ENCODE measurements at places on chromosomes 1 and 21.

GRCh38 chr1:1013922-1014648, 788 bp downstream of the ISG15 start:
- DNase-seq: peak; percentile 49

- peak; percentile 95 for DNase-seq
Measured at GRCh38 chr1:21317035-21317689, 26.9 kb upstream of the ECE1 start.

GRCh38 chr1:224383218-224383617, 26.5 kb downstream of the CNIH4 start:
- no peak for DNase-seq

- no peak for DNase-seq
Measured at GRCh38 chr1:54813485-54814125, 12.5 kb upstream of the TTC22 start.

DNA sequence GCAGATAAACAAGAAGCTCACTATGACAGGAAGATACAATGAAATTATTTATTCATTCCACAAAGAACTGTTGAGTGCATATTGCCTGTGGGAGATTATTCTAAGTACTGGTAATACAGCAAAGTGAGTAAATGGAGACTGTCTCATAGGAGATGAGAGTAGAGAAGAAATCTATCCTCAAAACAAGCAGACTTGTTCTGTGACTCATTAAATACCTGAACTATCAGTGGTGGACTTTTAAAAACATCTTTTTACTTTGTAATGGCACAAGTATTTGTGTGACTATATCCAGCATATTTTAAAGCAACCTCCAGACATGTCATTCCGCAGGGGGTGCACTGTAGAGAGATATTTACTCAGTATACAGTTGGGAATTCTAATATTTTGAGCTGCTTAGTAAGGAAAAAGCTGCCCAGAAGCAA, 259.2 kb downstream of the FMN2 start:
- peak; percentile 72 for DNase-seq

DNA sequence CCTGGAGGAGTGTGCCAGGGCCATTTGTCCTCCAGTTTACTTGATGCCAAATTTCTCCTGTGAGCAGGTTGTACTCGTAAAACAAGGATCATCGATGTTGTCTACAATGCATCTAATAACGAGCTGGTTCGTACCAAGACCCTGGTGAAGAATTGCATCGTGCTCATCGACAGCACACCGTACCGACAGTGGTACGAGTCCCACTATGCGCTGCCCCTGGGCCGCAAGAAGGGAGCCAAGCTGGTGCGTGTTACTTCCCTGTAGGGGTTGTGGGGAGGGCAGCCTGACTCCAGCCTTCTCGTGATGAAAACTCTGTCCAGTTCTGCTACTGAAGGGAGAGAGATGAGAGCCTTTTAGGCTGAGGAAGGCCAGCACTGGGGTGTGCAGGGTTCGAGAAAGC, 2.2 kb downstream of the RPS8 start:
- no peak for DNase-seq

- DNase-seq: no peak
Measured at GRCh38 chr1:70542856-70543255, 131.8 kb downstream of the CTH start.

DNA sequence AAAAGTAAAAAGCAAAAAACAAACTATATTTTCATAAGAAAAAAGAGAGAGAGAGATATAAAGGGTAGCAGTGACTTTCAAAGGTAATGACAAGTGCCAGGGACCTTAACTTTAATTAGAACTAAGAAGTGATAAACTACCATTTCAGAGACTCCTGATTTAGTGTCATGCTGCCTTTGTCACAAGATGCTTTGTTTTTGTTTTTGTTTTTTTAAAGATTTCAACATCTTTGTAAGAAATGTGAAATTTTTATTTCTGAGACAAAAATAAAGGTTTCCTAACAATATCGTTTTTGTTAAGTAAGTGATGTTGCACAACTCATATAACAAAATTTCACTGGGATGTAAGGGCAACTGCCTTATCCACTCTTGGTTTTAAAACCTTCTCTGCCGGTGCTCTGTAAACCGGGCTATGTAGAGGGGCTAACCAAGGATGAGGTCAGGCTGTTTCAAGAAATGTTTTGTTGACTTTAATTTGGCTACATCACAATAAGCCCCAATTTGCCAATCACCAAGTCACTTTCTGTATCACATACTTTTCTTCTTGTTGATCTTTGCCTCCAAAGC, 35.2 kb upstream of the SYT2 start:
- no peak for DNase-seq

DNA sequence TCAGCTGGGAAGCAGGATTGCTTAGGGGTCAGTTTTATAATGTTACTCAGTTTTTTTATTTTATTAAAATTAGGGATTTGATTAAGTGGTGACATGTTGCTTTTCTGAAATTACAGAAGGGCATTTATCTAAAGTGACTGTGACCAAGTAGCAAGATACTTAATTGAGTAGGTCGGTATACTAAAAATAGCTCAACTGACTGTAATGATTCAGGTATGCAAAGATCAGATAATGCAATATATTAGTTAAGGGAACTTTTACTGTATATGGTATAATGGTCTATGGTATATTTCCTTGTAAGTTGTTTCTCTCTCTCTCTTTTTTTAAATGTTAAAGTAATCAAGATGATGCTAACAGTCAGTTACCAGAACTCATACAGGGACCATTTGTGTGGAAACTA, 26.2 kb downstream of the RLF start:
- DNase-seq: no peak

DNA sequence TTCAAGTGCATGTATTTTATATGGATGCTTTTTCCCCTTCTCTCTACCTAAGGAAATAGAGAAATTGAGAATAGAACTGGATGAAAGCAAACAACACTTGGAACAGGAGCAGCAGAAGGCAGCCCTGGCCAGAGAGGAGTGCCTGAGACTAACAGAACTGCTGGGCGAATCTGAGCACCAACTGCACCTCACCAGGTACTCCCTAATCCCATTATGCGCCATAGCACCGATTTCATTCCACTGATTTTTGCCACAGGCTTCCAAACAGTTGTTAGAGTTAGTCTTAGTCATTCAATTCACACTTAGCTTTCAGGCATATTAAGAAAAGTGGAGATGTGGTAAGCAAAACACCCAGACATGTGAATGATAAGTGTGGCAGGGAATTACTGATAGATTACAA, 122.8 kb downstream of the SDCCAG8 start:
- DNase-seq: no peak

GRCh38 chr1:98253145-98253544, 332.3 kb upstream of the DPYD start:
- no peak for DNase-seq

GRCh38 chr1:66641891-66642473, 108.0 kb downstream of the SGIP1 start:
- no peak for DNase-seq

DNA sequence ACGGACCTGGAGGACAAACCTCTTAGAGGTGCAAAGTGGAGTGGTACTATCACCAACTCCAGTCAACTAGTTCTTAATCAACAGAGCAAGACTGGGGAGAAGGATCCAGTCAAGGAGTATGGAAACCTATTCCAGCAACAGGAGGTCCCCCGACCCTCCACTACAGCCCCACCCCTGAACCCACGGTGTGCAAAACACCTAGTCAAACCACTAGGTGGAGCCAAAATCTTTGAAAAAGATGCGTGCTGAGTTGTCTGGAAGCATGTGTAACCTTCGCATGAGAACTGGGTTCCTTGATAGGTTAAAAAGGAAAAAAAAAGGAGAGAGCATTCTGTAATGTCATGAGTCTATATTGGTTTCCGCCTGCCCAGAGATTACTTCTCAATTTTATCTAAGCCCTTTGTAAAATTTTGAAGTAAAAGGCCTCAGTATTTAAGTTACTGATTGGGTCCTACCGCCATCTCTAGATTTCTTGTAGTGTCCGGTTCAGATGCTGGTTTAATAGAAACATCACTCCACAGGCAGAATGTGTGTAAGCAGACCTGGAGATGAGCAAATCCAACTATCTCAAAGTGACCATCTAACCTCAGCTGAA, 81.9 kb upstream of the HAO2 start:
- no peak for DNase-seq

DNA sequence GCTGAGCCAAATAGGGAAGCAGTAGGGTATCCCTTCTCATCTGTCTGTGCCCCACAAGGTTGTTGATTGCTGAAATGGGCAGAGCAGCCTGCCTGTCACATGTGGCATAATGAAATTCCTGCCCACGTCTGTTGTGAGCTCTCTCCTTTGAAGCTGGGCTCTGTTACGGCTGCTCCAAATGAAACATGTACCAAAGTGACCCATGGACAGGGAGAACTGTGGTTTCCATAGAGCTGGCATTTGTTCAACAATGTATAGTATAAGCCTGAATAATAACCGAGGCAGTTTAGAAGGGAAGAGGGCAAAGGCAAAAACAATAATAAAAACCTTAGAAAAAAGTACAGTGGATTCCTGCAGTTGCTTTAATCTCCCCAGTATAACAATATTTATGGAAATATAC, 149.7 kb downstream of the LYPLAL1 start:
- DNase-seq: no peak

GRCh38 chr1:29971703-29972102, 735.4 kb downstream of the PTPRU start:
- no peak for DNase-seq

- peak; percentile 78 for DNase-seq
Measured at GRCh38 chr21:35324372-35325220, 275.5 kb upstream of the RUNX1 start.

DNA sequence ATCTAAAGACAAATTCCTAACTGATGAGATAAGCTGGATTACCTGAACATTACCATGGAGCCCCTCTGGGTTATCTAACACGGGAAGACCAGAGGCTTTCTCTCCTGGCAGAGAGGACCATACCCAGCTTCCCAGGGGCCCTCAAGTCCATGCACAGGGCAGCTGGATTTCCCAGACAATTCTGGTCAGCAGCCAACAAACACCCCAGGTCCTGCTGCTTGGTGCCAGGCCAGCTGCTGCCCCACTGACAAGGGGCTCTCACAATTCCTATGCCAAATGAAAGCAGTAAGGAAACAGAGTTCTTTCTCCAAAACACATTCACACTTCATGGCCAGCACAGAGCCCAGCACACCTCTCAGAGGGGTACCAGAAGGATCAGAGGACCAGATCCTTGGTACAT, 114.2 kb downstream of the HLCS start:
- DNase-seq: no peak

DNA sequence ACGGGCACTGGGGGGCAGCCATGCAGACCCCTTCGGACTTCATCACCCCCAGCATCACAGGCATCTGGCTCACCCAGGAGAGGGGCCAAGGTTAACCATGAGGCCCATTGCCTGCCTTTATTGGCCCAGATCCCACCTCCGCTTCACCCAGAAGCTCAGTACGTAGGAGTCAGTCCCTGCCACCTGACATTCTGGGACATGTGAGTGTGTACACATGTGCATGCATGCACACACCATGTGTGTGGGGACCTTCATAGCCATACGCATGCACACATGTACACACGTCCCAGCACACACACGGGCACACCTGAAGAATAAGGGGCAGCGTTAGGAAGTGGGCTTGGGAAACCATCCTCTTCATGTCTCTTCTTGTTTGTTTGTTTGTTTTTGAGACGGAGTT, 24.1 kb upstream of the TRAPPC10 start:
- DNase-seq: peak; percentile 73

GRCh38 chr1:209411491-209411929, 172.0 kb upstream of the CAMK1G start:
- no peak for DNase-seq

GRCh38 chr21:28200726-28201125, 792.0 kb downstream of the LTN1 start:
- no peak for DNase-seq

DNA sequence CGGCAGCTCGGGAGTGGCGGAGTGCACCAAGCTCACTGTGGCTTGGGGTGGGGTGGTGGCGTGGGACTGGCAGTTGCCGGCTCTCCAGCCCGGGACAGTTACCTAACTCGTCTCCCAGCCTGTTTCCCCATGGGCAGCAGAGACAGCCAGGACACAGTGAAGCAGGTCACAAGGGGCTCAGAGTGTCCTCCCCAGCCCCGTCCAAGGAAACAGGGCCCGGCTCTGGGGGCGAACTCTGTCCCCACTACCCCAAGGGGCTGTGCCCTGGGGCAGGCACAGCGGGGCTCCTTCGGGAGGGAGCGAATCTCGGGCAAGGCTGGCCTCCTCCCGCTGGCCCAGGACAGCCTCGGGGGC, 759 bp downstream of the GPR157 start:
- peak; percentile 89 for DNase-seq

DNA sequence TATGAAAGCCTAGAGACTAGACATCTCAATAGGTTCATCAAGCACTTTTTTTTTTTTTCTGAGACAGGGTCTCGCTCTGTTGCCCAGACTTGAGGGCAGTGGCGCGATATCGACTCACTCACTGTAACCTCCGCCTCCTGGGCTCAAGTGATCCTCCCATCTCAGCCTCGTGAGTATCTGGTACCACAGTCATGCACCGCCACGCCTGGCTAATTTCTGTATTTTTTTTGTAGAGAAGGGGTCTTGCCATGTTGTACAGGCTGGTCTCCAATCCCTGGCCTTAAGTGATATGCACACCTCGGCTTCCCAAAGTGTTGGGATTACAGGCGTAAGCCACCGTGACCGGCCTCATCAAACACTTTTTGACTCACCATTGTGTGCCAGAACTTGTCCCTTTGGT, 613 bp upstream of the GPATCH4 start:
- no peak for DNase-seq

All from osteoblast (primary cell).